ENCODE measurements at places on chromosomes 2 and 18.

- DNase-seq, result peak; percentile 25
Measured at GRCh38 chr18:27750014-27750413, 426.9 kb downstream of the CDH2 start.

GRCh38 chr2:118993392-118993752 lies 51.4 kb downstream of the MARCO start:
- no peak for DNase-seq

- DNase-seq, result no peak
Measured at GRCh38 chr2:100267751-100268150, 54.5 kb downstream of the LONRF2 start.

- no peak for DNase-seq
Measured at GRCh38 chr2:79387431-79387830, 125.4 kb upstream of the CTNNA2 start.

GRCh38 chr2:127347734-127348392 lies 39.9 kb downstream of the MAP3K2 start:
- no peak for DNase-seq

Measured in urothelium cell line (cell line).